ENCODE measurements at places on chromosomes 6 and 20.

- DNase-seq, result no peak
Observed at GRCh38 chr6:39143238-39143930, 28.4 kb upstream of the SAYSD1 start.

DNA sequence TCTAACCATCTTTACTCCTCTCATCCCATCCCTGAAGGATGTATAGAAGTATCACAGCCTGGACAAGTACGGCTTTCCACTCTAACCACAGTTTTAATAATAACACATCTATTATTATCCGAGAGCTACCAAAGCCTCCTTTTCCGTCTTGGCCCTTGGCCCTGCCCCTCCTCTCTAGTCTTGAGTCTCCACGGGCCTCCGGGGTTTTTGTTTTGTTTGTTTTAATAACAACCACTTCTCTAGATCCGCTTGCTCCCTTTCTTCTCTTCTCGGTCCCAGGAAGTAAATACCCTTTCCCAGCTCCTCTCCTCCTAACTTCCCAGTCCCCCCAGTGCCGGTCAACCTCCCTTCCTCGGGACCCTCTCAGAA lies 661 bp downstream of the LCA5 start:
- DNase-seq, result no peak

GRCh38 chr6:108782179-108783041 lies 65.8 kb upstream of the ARMC2 start:
- DNase-seq, result peak; percentile 66

DNA sequence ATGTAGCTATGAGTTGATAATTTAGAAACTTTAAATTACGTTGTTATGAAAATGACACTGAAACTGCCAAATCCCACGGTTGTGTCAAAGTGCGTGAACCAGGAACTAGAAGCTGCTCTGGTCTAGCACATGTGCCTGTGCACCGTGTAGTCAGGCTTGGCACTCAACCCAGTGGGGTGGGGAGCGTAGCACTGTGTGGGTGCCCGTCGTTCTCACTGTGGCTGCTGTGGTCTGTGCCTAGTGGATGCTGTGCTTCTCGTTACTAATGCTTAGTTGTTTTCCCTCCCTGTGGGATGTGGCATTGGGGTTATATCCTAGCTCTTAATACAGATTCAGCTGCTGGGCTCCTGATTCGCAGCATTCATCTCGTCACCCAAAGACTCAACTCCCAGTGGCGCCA lies 46.2 kb upstream of the ADIG start:
- no peak for DNase-seq

- DNase-seq, result no peak
Observed at GRCh38 chr6:149079456-149079855, 238.1 kb upstream of the TAB2 start.

GRCh38 chr6:166712286-166713228 lies 85.5 kb upstream of the RPS6KA2 start:
- DNase-seq, result no peak

- no peak for DNase-seq
Observed at GRCh38 chr6:147906361-147906760, 397.9 kb downstream of the SAMD5 start.

DNA sequence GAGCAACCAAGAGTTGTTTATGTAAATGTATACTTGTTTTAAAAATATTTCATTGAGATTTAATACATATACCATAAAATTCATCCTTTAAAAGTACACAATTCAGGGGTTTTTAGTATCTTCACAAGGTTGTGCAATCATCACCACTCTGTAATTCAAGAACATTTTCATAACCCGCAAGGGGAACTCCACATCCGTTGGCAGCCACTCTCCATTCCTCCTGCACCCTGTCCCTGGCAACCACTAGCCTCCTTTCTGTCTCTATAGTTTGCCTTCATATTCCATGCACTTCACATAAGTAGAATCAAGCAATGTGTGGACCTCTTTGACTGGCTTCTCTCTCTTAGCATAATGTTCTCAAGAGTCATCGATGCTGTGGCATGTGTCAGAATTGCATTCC lies 104.2 kb upstream of the PDE10A start:
- no peak for DNase-seq

- DNase-seq, result no peak
Observed at GRCh38 chr20:59724457-59725366, 120.4 kb downstream of the PHACTR3 start.

GRCh38 chr6:138145402-138145801 lies 16.3 kb upstream of the ARFGEF3 start:
- DNase-seq, result no peak

- no peak for DNase-seq
Observed at GRCh38 chr6:157267109-157267611, 56.2 kb downstream of the TMEM242 start.

DNA sequence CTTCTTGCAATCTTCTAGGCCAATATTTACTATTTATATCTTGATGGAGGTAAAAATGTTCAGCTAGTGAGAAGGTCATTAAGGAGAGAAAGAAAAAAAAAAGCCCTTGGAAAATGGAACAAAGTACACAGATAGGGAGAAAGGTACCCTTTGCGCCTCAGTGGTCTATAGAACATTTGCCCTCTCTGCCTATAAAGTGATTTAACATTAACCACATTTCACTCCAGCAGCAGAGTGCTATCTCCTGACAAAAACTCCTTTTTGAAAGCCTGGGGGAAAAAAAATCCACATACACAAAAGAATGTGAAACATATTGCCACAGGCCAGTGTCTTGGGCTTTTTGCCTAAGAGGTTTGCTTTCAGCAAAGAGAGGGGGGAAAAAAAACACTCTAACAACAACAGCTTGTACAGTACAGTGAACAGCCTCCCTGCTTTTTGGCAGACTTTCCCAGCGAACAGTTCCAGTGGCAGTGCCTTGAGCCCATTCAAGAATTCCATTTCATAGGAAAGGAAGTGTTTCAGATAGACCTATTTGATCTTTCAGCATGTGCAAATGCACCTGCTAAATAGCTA lies 695 bp downstream of the ARHGAP18 start:
- no peak for DNase-seq

Measured in stimulated activated CD8-positive, alpha-beta memory T cell treated with anti-CD3 and anti-CD28 coated beads, Interleukin-15, amount 100 ng/mL, for 4 hours (primary cell).